IMR-90 (cell line): ENCODE measurements at places on chromosomes 16 and 17. TPM values are rescaled to one million over a fixed set of nuclear protein-coding genes. Genes with fewer than 3 reads are reported as not detected.

Gene KRTAP3-1
- not detected in 2 replicates for total RNA-seq

Gene RHBDL3
- total RNA-seq: 0.18 and 0.28 TPM in 2 replicates

DNA sequence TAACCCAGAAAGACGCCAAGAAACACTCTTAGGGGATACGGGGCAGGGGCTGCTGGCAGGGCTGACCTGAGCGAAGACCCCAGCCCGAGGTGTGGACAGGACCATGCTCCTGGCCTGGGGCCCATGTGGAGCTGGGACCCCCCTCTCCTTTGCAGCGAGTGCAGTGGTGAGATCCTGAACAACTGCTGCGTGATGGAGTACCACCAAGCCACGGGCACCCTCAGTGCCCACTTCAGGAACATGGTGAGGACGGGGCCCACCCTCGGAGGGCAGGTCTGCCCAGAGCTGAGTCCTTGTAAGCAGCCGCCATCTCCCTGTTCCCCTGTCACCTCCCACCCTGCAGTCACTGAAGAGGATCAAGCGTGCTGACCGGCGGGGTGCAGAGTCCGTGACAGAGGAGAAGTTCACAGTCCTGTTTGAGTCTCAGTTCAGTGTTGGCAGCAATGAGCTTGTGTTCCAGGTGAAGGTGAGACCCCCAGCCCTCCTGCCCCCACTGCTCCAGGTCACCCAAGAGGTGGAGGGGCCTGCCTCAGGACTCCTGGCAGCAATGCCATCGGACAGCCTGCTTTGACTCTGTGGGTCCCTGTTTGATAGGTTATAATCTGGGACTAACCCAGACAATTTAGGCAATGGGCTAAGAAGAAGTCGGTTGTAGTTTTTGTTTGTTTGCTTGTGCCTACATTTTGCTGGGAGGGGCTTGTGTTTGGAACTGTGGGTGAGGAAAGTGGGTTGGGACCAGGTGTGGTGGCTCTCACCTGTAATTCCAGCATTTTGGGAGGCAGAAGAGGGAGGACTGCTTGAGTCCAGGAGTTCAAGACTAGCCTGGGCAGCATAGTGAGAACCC lies 16.1 kb downstream of the STAT5A start:
- peaks cover 10% of the 10 kb centered on the region for H3K36me3 ChIP-seq
- H3K4me1 ChIP-seq: no peaks in the 10 kb centered on the region
- H3K4me3 ChIP-seq: no peak overlapping the region
- H3K27me3 ChIP-seq: no peaks in the 10 kb centered on the region
- H3K27ac ChIP-seq: no peak overlapping the region

Gene MVD
- total RNA-seq: 17.2 and 18.3 TPM in 2 replicates

- H3K4me3 ChIP-seq: no peak overlapping the region
- no peaks in the 10 kb centered on the region for H3K36me3 ChIP-seq
- H3K4me1 ChIP-seq: no peaks in the 10 kb centered on the region
These were observed 27.2 kb upstream of the CNEP1R1 start for GRCh38 chr16:49997721-49998251.

Gene GDPD3
- total RNA-seq: under 0.01 and 0.28 TPM in 2 replicates

GRCh38 chr17:38728290-38728831 lies 1.8 kb upstream of the CISD3 start:
- DNase-seq: no peak
- H3K27me3 ChIP-seq: no peaks in the 10 kb centered on the region
- H3K27ac ChIP-seq: no peak overlapping the region
- H3K4me1 ChIP-seq: peaks cover 12% of the 10 kb centered on the region
- H3K4me3 ChIP-seq: no peak overlapping the region
- peaks cover 21% of the 10 kb centered on the region for H3K36me3 ChIP-seq

DNA sequence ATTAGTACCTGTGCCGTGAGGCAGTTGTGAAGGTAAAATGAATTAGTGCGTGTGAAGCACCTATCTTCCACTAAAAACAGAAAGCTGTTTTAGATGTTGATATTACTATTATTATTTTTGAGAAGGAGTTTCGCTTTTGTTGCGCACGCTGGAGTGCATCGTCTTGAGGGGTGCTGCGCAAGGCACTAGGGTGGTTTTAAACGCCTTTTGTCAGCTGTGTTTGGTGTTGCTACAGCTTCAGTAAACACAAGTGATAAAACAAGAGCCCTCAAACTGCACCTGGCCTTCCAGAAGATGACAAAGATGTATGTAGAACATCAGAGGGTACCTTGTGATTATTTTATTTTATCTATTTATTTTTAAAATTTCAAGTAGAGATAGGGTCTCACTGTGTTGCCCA lies 38.2 kb downstream of the PLCG2 start:
- no peak overlapping the region for H3K27ac ChIP-seq
- no peaks in the 10 kb centered on the region for H3K4me1 ChIP-seq
- H3K36me3 ChIP-seq: no peaks in the 10 kb centered on the region
- H3K4me3 ChIP-seq: no peak overlapping the region
- H3K27me3 ChIP-seq: peaks cover 3% of the 10 kb centered on the region; the same call in 1 of the 2 replicates

DNA sequence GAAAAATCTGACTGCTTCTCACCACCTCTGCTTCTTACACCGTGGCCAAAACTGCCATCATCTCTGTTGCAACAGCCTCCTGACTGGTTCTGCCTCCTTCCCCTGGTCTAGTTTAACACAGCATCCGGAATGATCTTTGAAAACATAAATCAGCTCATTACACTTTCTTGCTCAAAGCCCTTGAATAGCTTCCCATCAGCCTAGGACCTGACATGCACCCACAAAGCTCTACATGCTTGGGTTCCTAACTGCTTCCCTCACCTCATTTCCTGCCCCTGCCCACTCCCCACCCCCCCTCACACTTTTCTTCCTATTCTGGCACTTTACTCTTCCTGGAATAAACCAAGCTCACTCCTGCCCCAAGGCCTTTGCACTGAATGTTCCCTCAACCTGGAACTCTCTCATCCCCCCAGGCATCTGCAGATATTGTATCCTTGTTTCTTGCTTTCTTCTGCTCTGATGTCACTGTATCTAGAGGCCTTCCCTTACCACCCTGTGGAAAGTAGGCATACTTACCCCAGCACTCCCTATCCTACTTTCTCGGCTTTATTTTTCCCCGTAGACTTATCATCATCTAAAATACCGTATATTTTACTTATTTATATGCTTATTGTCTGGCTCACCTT lies 112.4 kb downstream of the FTO start:
- no peak overlapping the region for H3K27ac ChIP-seq
- no peak for DNase-seq
- H3K36me3 ChIP-seq: peaks cover 2% of the 10 kb centered on the region; the same call in 1 of the 2 replicates
- peaks cover 10% of the 10 kb centered on the region for H3K4me1 ChIP-seq

DNA sequence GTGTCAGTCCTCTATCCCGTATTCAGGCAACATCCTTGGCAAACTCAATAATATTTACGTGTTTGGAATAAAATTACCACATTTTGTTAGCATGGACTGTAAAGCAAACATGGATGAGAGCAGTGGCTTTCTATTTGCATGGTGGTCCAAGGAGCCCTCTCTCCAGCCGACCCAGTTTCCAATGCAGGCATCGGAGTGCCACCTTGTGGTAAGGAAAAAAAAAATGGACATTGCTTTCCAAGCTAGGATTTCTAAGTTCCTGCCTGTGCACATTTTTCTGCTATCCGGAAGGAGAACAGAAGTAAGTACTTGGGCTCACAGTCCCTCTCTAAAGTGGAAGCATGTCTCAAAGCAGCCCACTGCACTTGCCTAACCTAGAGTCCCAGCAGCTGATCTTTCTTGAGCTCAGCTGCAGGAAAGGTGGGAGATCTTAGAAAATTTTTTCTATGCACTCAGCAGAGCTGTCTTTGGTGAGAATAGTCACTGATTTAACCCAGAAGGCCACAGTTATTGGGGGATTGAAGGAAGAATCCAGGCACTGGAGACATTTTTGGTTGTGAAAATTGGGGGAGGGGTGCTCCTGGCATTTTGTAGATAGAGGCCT lies 46.0 kb upstream of the ERCC4 start:
- H3K4me1 ChIP-seq: no peaks in the 10 kb centered on the region
- H3K27ac ChIP-seq: no peak overlapping the region
- no peaks in the 10 kb centered on the region for H3K27me3 ChIP-seq
- H3K36me3 ChIP-seq: no peaks in the 10 kb centered on the region

Gene CCDC154
- under 0.01 TPM in 1 of 2 replicates, not detected in the other for total RNA-seq

Gene HBA1
- not detected in 2 replicates for total RNA-seq

- H3K4me1 ChIP-seq: peaks cover 17% of the 10 kb centered on the region
- no peak overlapping the region for H3K27ac ChIP-seq
- no peaks in the 10 kb centered on the region for H3K27me3 ChIP-seq
- H3K36me3 ChIP-seq: peaks cover 5% of the 10 kb centered on the region; the same call in 1 of the 2 replicates
- DNase-seq: no peak
These were observed 8.4 kb downstream of the MPRIP start for GRCh38 chr17:17050346-17051345.

Gene PRCD
- total RNA-seq: under 0.01 TPM in 1 of 2 replicates, not detected in the other

DNA sequence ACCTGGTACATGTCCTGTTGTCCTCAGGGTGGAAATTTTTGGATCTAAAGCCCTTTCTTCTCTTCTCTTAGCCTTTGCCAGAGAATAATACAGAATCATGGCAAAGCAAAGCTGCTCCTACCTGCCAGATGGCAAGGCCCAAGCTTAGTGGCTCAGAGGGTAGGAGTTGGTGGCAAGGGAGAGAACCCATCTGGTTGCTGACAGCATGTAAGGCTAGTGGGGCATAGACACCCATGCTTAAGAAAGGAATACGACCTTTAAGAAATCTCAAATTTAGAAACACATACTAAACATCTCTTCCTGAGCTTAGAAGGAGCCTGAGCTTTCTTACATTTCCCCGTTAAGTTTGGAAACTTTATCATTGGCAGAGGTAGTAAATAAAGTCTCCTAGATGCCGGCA lies 395.0 kb upstream of the SOX9 start:
- no peaks in the 10 kb centered on the region for H3K27me3 ChIP-seq
- H3K27ac ChIP-seq: no peak overlapping the region
- no peaks in the 10 kb centered on the region for H3K36me3 ChIP-seq
- H3K4me3 ChIP-seq: no peak overlapping the region
- no peak for DNase-seq

- DNase-seq: no peak
- no peaks in the 10 kb centered on the region for H3K36me3 ChIP-seq
- peak overlapping the region; percentile 62 for H3K4me3 ChIP-seq
- no peaks in the 10 kb centered on the region for H3K4me1 ChIP-seq
- no peak overlapping the region for H3K27ac ChIP-seq
These were observed 24.1 kb upstream of the ABR start for GRCh38 chr17:1203967-1204291.

Gene HCRT
- total RNA-seq: not detected in 2 replicates

- no peak overlapping the region for H3K27ac ChIP-seq
- H3K4me1 ChIP-seq: no peaks in the 10 kb centered on the region
- H3K4me3 ChIP-seq: no peak overlapping the region
- H3K36me3 ChIP-seq: no peaks in the 10 kb centered on the region
- DNase-seq: no peak
These were observed 282.9 kb downstream of the BCAS3 start for GRCh38 chr17:60960398-60961065.

Gene TMEM88
- total RNA-seq: not detected in 2 replicates

DNA sequence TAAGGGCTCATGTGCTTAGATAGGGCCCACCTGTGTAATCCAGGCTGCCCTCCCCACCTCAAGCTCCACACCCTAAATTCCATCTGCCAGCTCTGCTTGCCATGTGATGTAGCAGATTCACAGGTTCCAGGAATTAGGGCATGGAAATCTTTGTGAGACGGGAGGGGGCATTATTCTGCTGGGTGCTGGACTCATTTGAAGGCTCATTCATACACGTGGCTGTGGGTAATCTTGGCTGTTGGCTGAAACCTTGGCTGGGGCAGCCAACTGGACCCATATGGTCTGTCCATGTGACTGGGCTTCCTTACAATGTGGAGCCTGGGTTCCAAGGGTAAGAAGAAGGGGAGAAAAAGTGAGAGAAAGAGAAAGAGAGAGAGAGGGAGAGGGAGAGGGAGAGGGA lies 115.1 kb downstream of the CYLD start:
- H3K27me3 ChIP-seq: no peaks in the 10 kb centered on the region; the same call in 1 of the 2 replicates
- no peak overlapping the region for H3K4me3 ChIP-seq
- no peak overlapping the region for H3K27ac ChIP-seq
- H3K4me1 ChIP-seq: no peaks in the 10 kb centered on the region; the same call in 1 of the 2 replicates

GRCh38 chr16:48950184-48950583 lies 331.5 kb downstream of the CBLN1 start:
- H3K4me3 ChIP-seq: no peak overlapping the region
- no peaks in the 10 kb centered on the region for H3K4me1 ChIP-seq
- H3K27me3 ChIP-seq: peaks cover 6% of the 10 kb centered on the region
- DNase-seq: peak; percentile 44
- no peaks in the 10 kb centered on the region for H3K36me3 ChIP-seq

DNA sequence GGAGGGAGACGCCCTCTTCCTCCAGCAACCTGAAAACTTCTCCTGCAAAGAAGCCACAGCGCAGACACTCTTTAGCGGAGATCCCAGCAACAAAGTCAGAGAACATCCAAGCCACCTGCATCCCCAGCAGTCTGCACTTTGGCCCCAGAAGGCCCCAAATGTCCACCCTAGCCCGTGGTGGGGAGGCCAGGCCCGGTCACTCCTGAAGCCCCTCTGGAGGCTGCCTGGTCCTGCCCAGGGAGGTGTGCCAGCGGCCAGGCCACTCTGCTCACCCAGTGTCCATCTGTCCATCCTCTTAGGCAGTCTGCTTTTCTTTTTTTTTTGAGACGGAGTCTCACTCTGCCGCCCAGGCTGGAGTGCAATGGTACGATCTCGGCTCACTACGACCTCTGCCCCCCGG lies 5.4 kb downstream of the HAGHL start:
- no peak overlapping the region for H3K27ac ChIP-seq
- DNase-seq: no peak
- H3K4me3 ChIP-seq: no peak overlapping the region
- no peaks in the 10 kb centered on the region for H3K27me3 ChIP-seq
- peaks cover 46% of the 10 kb centered on the region for H3K36me3 ChIP-seq
- peaks cover 3% of the 10 kb centered on the region for H3K4me1 ChIP-seq

GRCh38 chr16:72740347-72740746 lies 307.6 kb downstream of the ZFHX3 start:
- no peaks in the 10 kb centered on the region for H3K36me3 ChIP-seq
- DNase-seq: peak; percentile 43
- no peak overlapping the region for H3K27ac ChIP-seq
- H3K27me3 ChIP-seq: no peaks in the 10 kb centered on the region

DNA sequence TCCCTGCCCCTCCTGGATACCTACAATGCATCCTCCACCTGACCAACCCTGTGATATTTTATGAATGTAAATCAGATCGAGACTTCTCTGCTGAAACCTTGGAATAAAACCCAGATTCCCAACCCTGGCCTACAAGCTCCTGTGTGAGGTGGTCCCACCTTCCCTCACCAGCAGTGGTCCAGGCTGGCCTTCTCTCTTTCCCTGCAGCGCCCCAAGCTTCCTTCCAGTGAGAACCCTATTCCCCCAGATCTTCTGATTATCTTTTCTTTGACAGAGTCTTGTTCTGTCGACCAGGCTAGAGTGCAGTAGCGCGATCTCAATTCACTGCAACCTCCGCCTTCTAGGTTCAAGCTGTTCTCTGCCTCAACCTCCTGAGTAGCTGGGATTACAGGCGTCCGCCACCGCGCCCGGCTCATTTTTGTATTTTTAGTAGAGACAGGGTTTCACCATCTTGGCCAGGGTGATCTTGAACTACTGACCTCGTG lies 2.5 kb upstream of the HELZ start:
- no peak overlapping the region for H3K27ac ChIP-seq
- H3K36me3 ChIP-seq: no peaks in the 10 kb centered on the region
- no peaks in the 10 kb centered on the region; the same call in 1 of the 2 replicates for H3K4me1 ChIP-seq
- no peak overlapping the region for H3K4me3 ChIP-seq
- no peaks in the 10 kb centered on the region for H3K27me3 ChIP-seq

- H3K36me3 ChIP-seq: no peaks in the 10 kb centered on the region; the same call in 1 of the 2 replicates
- H3K27me3 ChIP-seq: no peaks in the 10 kb centered on the region
- DNase-seq: no peak
- H3K27ac ChIP-seq: no peak overlapping the region
- H3K4me1 ChIP-seq: no peaks in the 10 kb centered on the region; the same call in 1 of the 2 replicates
These were observed 20.1 kb downstream of the LPCAT2 start for GRCh38 chr16:55529018-55529417.

Gene HSPB9
- not detected in 2 replicates for total RNA-seq

Gene MYH11
- under 0.01 TPM in 2 replicates for total RNA-seq

GRCh38 chr16:58502217-58502921 lies 2.4 kb downstream of the NDRG4 start:
- H3K27me3 ChIP-seq: no peaks in the 10 kb centered on the region; the same call in 1 of the 2 replicates
- no peak for DNase-seq
- no peak overlapping the region for H3K4me3 ChIP-seq
- H3K36me3 ChIP-seq: 0 out of 2 replicates have a peak, but pooled peaks cover 3% of the 10 kb centered on the region

Gene CCDC200
- not detected in 2 replicates for total RNA-seq
